ENCODE measurements at places on chromosomes 13 and 19.

- DNase-seq: no peak
Measured at GRCh38 chr19:45789035-45789786, 3.4 kb downstream of the DMWD start.

- DNase-seq: no peak
Measured at GRCh38 chr13:102555914-102556553, 40.8 kb upstream of the TPP2 start.

DNA sequence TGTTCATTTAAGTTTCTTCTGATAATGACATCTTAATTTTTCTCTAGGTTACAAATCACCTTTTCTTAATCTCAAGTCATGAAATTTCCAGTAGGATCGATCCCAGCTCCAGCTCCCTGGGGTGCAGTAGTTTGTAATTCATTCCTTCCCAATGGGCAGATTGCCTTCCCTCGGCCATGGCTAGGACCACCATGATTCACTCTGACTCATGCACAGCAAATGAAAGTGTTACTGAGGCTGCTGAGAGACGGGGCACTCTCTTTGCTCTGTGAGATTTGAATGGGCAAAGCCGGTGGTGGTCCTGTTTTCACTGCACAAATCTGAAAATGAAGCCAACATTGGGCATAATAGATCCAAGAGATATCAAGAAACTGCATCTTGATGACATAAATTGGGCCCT lies 202.8 kb upstream of the IRS2 start:
- DNase-seq: no peak

- no peak for DNase-seq
Measured at GRCh38 chr19:53961523-53962356, 997 bp upstream of the CACNG8 start.

DNA sequence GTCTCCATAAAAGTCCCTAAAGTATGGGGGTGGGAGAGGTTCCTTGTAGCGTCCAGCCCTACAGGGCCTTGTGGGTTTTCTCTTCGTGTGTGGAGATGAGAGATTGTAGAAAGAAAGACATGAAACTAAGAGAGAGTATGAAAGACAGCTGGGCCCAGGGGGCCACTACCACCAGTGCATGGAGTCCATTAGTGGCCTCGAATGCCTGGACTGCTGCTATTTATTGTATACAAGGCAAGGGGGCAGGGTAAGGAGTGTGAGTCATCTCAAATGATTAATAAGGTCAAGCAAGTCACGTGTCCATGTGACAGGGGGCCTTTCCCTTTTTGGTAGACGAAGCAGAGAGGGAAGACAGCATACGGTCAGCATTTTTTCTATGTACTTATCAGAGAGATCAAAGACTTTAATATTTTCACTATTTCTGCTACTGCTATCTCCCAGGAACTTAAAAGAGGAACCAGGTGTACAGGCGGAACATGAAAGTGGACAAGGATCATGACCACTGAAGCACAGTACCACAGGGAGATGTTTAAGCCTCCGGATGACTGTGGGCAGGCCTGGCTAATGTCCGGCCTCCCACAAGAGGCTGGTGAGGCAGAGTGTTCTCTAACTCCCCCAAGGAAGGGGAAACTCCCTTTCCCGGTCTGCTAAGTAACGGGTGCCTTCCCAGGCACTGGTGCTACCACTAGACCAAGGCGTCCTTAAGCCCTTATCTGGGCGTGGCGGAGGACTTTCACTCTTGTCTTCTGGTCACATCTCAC lies 25.5 kb downstream of the FGF21 start:
- no peak for DNase-seq

DNA sequence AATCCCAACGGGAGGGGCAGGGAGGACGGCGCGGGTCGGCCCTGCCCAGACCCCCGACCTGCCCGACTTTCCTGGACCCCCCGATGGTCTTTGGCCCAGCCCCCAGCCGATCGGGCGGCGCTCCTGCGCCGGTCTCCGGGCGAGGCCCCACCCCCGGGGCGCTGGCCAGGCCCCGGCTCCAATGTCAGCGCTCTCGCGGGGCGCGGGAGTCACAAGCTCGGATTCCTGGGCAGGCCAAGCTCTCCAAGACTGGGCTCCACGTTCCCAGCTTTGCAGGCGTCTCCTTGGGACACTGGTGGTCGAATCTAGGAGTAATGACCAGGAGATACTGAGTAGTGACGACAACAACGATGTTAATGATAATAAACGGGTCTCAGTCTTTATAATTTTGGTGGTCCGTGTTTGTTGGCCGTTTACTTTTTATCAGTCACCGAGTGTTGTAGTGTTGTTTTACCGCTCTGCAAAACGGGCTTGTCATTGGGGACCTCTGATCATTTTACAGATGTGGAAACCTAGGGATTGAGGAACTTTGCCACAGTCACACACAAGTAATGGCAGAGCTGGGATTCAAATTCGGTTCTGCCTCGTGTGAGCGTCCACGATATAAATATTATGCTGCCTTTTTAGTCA lies 545 bp downstream of the RAD23A start:
- no peak for DNase-seq

- no peak for DNase-seq
Measured at GRCh38 chr19:45477713-45478453, 10.1 kb downstream of the FOSB start.

- DNase-seq: no peak
Measured at GRCh38 chr19:29431332-29431731, 94.5 kb upstream of the VSTM2B start.

- no peak for DNase-seq
Measured at GRCh38 chr19:44823373-44823698, 14.4 kb downstream of the BCAM start.

DNA sequence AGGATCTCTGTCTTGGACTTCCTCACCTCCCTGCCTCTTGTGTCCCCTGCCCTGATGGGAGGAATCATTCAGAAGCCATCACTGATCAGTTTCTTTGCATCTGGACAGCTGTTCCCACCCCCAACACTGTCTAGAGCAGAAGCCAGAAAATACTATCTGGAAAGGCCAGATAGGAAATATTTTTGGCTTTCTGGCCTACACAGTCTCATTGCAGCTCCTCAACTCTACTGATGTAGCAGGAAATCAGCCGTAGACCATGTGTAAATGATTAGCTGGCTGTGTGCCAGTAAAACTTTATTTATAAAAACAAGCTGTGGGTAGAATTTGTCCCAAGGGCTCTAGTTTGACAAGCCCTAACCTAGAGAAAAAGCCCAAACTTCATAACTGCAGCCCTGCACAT lies 5.6 kb downstream of the SIGLEC7 start:
- DNase-seq: no peak

DNA sequence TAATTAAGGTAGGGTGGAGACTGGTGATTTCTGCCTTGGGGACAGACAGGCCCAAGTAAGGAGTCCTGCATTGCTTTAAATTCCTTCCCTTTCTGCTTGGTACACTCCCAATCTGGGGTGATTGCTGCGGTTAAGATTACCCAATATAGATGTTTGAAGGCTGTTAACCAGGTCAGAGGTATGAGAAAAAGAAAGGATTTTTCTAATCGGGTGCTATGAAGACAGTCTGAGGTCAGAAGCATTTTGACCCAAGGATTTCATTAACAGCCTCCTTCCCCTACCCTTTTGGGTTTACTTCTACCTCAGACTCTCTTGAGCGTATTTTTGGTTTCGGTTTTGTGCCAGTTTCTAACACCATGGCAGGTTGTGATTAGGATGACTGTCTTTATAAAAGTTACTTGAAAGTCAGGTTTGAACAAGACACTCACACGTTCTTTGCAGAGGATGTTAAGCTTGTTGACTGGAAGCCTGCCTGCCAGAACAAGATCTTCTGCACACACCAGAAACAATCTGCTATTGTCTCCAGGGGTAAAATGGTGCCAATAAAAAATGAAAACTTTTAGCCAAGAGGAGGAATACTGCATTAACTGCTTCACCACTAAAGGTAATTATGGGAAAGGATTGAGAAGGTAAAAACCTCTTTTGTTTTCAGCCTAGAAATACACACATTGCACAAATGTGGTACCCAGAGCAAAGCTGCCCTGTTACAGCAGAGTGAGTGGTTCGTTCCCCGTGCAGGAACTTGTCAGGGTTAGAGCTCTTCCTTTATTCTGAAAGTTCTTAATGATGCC lies 108.8 kb downstream of the NDFIP2 start:
- DNase-seq: no peak

GRCh38 chr13:114109641-114110041 lies 22.8 kb downstream of the RASA3 start:
- DNase-seq: no peak

- no peak for DNase-seq
Measured at GRCh38 chr19:12969292-12969988, at the start of gene DAND5. Gene DAND5, plus strand, starts transcription at chr19:12969576. Its CDS starts 85 bp downstream, at chr19:12969661.

- no peak for DNase-seq
Measured at GRCh38 chr13:36282821-36283432, 14.7 kb downstream of the CCDC169 start.

- no peak for DNase-seq
Measured at GRCh38 chr19:49151267-49152118, 3.7 kb downstream of the HRC start.

DNA sequence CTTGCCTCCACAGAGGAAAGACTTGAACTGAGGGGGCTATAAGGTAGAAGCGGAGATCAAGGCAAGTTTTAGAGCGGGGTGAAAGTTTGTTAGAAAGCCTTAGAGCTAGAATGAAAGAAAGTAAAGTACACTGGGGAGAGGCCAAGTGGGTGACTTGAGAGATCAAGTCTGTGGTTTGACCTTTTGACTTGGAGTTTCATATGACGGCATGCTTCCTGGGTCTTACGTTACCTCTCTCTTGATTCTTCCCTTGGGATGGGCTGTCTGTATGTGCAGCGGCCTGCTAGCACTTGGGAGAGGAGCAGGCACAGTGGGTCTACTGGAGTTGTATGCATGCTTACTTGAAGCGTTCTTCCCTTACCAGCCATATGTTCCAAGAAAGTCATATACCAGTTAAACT lies 1768.5 kb downstream of the PCDH9 start:
- no peak for DNase-seq

GRCh38 chr19:18588611-18589379 lies at the start of gene REX1BD:
Gene REX1BD, plus strand, starts transcription at chr19:18588798. Its CDS starts 4 bp downstream, at chr19:18588802.
- peak; percentile 85 for DNase-seq

DNA sequence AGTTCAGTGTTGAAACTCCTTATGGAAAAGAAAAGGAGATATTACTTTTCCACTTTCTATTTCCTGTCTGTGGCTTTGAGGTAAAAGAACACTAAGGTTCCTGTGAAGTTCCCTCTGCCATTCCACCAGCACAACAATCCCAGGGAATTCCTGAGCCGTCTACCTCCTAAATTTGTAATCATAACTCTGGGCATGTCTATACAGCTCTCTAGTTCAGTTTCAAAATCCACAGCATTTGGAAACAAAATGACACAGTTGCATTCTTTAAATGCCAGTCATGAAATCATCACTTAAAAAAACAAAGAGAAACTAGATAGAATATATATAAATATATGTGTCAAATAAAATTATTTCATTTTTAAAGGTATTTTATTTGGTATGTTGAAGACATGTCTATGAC lies 9.0 kb upstream of the THSD1 start:
- DNase-seq: no peak

- DNase-seq: no peak
Measured at GRCh38 chr19:39546599-39546998, 6.6 kb upstream of the EID2 start.

DNA sequence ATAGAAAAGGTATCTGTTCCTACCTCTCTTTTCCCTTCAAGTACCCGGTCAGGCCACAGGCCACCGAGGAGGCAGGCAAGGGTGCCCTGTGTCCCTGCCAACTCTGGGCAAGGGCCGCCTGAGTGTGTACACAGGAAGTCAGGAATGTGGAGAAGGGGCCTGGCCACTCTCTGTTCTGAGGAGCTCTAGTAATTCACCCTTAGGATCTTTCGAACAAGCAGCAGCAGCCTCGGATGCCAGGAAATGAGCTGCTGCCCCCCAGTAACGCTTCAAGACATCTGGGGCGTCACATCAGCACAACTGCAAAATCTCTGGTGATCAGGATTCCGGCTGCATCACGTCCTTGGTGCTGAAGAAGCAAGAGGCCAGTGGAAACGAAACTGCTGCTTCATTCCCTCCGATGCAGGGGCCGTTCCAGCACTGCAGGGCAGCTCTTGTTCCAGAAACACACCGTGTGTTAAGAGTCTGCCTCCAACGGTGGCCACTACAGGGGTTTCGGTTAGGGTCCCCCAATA lies 2.0 kb downstream of the RAB20 start:
- DNase-seq: no peak

DNA sequence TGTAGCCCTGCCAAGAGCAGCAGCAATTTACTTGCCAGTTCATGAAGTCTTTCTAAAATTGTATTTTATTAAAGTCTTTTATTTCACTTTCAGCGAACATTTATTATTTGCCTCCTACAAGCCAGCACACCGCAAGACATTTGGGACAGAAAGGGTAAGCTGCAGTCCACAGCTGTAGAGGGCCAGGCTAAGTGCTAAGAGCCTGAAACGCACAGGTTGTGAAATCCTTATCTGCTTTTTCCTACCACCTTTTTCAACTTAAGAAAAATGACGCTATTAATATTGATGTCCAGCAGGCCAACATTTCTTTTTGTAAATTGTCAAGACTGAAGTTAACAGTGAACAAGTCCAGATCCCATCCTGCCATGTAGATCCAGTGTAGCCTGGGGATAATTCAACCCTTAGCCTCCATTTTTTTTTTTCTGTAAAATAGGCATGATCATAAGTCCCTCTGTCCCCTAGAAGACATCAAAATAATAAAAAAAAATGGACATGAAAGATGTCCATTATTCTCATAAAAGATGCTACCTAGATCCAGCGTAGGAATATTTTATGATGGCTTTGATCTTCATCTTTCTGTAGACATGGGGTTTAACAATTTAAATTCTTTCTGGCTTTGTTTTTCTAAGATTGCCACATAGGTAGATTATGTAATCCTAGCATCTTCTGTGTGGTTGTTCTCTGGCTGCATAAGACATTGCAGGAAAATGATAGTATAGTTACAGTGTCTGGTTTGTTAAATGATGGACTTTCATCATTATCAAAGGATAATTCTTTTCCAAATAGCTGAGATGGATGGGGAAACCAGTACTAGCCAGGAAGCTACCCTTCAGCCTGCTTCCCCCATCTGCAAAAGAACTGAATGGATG lies 128.4 kb downstream of the SHISA2 start:
- no peak for DNase-seq

DNA sequence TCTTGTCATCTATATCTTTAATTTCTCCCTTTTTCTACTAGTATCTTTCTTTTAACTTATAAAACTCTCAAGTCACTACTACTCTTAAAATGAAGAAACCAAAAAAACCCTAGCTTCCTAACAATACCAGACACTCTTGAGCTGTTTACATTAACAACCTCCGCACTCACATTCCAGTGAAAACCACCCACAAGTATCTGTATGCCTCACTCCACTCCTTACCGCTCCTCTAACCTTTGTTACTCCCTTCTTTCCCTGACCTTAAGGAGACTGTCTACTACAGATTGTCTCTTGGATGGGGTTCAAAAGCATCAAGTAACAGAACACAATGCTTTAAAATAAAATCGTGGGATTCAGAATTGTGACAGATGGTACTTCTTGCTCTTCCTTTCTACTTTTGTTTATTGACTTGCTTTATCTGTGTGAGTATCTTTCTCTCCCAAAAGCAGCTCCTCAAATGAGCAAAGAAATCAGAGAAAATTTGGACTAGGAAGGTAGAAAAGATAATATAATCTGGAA lies 110.0 kb upstream of the FBXL3 start:
- DNase-seq: no peak

DNA sequence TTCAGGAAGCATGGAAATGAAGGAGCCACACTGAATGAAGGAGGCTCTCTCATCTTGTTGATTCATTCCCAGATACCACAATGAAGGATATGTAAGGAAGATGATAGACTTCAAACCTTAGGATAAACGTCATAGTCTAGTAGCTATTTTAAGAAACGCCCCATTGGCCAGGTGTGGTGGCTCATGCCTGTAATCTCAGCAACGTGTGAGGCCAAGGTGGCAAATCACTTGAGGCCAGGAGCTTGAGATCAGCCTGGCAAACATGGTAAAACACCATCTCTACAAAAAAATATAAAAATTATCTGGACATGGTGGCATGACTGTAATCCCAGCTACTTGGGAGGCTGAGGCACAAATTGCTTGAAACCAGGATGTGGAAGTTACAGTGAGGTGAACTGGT lies 17.1 kb upstream of the ZNF841 start:
- DNase-seq: no peak

Data from stimulated activated CD8-positive, alpha-beta memory T cell treated with anti-CD3 and anti-CD28 coated beads, Interleukin-4, amount 100 ng/mL, for 4 hours (primary cell).